Fibroblast of the aortic adventitia (primary cell): ENCODE measurements at places on chromosomes 12 and 14.
A peak's percentile ranks its signal among the peaks of the same experiment; 100 is the strongest.

GRCh38 chr14:44981198-44981597 is 19.2 kb downstream of the TOGARAM1 start:
- no peak for DNase-seq

- DNase-seq = no peak
These were observed at the start of gene KCNA5 for GRCh38 chr12:5043589-5044419. KCNA5 (plus strand) TSS chr12:5043879; CDS start chr12:5044148, 269 bp downstream.

GRCh38 chr14:55272922-55273321 is 1.7 kb downstream of the FBXO34 start:
- no peak for DNase-seq

DNA sequence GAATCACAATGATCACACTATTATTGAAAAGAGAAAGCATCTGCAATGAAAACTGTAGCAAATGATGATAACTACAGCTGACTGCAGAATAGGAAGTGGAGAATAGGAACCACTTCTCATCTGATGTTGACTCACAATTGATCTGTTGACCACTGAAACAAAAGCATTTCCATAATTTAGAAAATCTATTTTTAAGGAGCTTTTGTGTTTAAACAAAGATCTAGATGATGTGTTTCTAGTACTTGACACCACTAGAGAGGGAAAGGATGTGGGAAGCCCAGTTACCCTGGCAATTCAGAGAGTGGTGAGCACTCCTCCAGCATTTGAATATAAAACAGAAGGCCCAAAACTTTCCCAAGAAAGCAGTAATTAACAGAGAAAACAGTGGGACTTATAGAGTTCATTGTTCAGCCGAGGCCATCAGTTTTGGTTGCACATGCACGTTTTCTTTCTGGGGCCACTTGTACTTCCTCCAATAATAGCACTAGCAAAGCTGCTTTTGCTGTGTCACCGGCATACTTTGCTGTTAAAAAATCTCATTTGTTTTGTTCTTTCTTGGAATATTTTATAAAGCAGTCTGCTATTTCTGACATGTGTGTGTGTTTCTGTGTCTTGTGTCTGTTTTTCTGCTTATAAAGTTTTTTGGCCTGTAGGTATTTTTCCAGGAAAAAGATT is 76.1 kb upstream of the HECTD1 start:
- DNase-seq = peak; percentile 29

GRCh38 chr14:101226265-101226602 is 322.7 kb upstream of the RTL1 start:
- no peak for DNase-seq

DNA sequence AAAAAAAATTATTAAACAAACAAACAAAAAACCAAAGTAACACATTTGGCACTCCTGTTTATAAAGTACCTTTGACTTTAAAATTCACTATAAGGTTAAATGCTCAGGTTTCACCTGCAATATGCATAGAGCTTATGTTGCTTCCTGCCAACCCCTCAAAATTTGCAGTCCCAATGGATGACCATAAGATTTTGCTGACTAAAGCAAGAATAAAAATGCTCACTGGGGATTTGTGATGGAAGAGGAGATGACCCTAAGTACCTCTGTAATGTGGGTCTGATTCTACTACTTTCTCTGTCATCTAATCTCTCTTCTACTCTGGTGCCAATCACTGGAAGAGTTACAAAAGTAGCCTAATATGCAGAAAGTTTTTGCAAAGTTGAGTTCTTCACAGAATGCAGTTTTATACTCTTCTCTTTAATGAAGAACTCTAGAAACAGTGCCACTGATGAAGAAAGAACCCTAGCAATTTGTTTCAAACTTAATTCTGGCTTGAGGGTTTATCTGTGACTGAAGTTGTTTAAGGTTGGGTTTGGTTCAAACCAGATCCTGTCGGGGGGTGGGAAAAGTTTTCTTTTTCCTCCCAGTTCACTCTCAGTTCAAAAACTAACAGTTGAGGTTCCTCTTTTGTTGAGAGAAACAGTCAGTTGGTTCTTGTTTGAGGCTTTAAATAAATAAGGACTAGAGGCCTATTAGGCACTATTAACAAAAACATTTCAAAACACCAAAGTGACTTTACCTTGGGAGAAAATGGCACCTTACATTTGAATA is 10.9 kb downstream of the WASHC3 start:
- no peak for DNase-seq

- DNase-seq = no peak
These were observed 102.0 kb upstream of the HIF1A start for GRCh38 chr14:61593330-61593729.

DNA sequence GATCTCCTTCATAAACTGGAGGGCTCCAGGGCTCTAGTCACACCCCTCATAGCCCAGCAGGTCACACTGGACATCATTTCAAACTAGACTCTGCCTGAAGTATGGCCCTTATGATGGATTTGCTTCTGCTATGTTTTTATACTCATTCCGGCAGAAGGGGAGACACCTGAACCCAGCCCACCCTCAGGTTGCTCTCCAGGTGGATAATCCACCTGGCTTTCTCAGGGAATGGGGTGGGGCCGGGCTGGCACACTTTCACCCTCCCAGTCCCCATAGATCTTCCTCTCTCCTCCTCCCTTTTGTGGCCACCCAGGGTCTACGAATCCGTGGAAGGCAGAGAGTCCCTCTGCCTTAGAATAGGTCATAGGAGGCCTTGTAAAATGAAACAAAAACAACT is 9.8 kb upstream of the KRT73 start:
- DNase-seq = no peak

DNA sequence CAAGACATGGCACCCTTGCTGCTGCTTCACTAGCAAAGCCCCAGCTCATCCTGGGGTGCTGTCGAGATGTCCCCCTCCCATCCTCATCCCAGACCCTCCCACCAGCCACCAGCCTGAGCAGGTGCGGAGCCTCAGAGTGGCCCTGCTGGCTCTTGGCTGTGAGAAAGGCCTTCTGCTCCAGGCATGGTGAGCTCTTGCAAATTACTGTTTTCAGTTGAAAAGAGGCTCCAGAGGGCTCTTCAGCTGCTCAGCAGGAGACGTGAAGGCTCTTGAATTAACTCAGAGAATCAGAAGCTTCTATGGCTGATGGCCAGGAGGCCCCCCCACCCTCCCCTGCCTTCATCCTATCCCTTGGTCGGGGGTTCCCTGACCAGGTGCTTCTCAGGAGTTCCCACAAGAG is 44.1 kb downstream of the WSCD2 start:
- no peak for DNase-seq

DNA sequence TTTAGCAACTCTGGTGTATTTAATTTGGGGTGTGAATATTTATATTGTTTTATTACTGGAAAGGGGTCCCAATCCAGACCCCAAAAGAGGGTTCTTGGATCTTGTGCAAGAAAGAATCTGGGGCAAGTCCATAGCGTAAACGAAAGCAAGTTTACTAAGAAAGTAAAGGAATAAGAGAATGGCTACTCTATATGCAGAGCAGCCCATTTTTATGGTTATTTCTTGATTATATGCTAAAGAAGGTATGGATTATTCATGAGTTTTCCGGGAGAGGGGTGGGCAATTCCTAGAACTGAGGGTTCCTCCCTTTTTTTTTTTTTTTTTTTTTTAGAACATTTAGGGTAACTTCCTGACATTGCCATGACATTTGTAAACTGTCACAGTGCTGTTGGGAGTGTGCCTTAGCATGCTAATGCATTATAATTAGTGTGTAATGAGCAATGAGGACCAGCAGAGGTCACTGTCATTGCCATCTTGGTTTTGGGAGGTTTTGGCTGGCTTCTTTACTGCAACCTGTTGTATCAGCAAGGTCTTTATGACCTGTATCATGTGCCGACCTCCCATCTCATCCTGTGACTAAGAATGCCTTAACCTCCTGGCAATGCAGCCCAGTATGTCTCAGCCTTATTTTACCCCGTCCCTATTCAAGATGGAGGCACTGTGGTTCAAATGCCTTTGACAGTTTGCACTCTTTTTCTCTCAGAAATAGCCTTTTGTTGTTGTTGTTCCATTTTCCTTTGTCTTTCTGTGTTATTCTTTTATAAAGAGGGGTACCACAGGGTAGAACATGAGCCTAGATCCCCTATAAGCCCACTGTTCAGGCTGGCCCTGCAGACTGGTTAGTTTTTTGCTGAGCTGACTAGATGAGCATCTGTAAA is 75.5 kb upstream of the DCD start:
- peak; percentile 11 for DNase-seq

DNA sequence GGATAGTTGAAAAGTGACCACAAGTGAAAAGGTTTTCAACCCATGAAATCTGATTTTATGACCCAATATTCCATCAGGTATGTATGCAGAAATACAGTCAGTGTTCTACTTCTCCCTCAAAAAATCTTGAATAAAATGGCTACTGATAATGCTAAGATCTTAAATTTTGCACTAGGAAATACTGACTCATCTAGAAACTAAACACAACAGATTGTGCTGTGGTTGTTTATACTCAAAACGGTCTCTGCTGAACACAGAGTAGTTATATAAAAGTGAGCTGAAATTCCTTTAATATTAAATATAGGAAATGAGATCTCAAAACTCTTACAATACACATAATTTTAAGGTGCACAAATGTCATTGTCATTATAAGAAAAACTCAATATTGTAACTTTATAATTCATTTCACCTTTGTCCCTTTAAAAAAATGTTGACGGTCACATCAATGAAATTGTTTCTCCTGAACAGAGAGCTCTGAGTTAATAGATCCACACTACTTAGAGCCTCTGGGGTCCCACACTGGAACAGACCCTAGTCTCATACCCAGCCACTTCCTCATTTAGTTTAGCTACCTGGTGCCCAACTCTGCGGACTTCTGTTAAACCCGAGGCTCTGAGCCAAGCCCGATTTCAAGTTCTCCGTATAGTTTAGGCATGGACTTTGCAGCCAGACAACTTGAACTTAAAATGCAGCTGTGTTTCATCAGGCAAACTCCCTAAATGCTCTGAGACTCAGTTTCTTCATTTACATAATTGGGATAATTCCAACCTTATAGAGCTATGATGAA is 9.3 kb downstream of the COCH start:
- no peak for DNase-seq

DNA sequence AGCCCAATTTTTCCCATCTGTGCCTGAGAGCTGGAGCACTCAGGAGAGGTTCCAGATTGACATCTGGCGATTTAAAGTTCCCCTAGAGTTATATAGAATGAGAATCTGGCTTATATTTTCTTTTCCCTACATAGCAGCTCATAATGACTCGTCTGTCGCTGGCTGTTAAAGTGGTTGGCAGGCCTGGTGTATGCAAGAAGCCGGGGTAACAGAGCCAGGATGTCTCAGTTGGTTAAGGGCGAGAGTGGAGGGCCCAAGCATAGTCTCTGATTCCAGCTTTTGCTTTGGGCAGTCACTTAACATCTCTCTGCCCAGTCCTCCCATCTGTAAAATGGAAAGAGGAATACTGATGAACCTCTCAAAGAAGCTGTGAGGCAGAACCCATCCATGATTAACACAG is 751.6 kb downstream of the NOVA1 start:
- no peak for DNase-seq

DNA sequence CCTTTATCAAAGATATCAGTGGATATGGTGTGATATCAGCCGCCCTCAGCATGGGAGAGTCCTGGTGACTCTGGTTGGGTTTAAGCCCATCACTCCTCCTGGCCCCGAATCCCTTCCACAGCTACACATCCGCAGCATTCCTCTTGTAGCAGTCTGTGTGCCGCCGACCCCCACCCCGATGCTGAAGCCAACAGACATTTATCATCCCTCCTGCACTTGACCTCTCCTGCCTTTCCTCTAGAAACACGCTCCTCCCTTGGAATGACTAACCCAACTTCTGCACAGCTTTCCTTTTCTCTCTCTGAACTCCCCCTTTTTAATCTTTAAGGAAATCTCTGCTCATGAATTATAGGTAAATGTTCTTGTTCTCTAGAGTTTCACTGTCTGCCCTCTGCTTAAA is 250.9 kb upstream of the FOXN3 start:
- DNase-seq = peak; percentile 37

DNA sequence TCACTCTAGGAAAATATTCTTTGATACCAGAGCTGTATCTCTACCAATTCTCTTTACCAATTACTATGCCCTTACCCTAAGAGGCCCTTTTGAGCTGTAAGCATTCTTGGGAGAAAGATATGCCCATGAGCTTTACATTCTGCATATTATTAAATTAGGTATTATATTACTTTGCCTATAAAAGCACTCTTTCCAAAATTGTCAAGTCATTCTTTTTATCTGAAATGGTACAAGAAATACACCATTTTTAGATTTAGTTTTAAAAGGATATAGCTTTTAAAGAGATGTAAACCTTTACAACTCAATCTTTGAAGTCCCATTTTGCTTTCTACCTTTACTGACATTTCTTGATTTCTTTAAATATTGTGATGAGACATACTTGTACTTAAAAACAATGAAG is 343.5 kb downstream of the C12orf50 start:
- no peak for DNase-seq

GRCh38 chr12:9198012-9198411 is 10.2 kb downstream of the PZP start:
- no peak for DNase-seq

- no peak for DNase-seq
These were observed 48.7 kb downstream of the RAB35 start for GRCh38 chr12:120067901-120068300.

DNA sequence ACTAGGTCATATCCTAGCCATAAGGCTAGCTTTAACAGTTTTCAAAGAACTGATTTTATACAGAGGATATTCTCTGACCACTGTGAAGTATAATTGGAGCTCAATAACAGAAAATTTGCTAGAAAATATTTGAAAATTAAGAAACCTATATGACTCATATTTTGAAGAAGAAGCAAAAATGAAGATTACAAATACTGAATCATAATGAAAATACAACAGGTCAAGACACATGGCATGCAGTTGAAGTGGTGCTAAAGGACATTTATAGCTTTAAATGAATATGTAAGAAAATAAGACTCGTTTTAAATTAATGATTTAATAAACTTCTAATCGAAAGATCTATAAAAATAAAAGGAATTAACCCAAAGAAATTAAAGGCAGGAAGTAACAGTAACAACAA is 1234.6 kb downstream of the SLC16A7 start:
- DNase-seq = no peak

GRCh38 chr14:30757082-30757481 is 117.3 kb upstream of the COCH start:
- DNase-seq = no peak

- no peak for DNase-seq
These were observed 242.1 kb upstream of the ARHGAP5 start for GRCh38 chr14:31835049-31835448.

GRCh38 chr14:85596562-85596961 is 66.6 kb downstream of the FLRT2 start:
- DNase-seq = no peak

- DNase-seq = peak; percentile 58
These were observed 2.6 kb downstream of the CCDC85C start for GRCh38 chr14:99601361-99601831.

- peak; percentile 45 for DNase-seq
These were observed 67.6 kb downstream of the PLEKHA5 start for GRCh38 chr12:19196959-19197630.
